Activated B cell treated with CpG ODN at 0.5 μM for 24 hours (primary cell): ENCODE measurements at places on chromosomes 3 and 15.

GRCh38 chr3:23331141-23331935 is 128.2 kb downstream of the UBE2E2 start:
- no peak for DNase-seq

GRCh38 chr15:60511351-60512031 is 32.5 kb upstream of the ICE2 start:
- DNase-seq, result no peak

GRCh38 chr3:7504886-7505775 is 644.2 kb downstream of the GRM7 start:
- DNase-seq, result no peak

DNA sequence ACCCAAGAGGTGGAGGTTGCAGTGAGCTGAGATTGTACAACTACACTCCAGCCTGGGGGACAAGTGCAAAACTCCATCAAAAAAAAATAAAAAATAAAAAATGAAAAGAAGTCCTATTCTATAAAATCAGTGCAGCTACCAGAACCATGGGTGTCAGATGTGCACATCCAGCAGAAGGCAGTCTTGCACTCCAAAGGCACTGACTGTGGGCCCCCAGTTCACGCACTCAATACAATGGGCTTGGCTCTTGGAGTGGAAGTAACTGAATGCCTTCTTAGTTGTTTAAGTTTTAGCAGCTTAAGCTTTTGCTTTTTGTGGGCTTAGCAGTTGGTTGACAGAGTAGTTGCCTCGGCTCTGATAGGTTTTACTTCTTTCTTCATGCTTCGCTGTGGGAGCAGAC is 141.4 kb downstream of the AGBL1 start:
- DNase-seq, result no peak

DNA sequence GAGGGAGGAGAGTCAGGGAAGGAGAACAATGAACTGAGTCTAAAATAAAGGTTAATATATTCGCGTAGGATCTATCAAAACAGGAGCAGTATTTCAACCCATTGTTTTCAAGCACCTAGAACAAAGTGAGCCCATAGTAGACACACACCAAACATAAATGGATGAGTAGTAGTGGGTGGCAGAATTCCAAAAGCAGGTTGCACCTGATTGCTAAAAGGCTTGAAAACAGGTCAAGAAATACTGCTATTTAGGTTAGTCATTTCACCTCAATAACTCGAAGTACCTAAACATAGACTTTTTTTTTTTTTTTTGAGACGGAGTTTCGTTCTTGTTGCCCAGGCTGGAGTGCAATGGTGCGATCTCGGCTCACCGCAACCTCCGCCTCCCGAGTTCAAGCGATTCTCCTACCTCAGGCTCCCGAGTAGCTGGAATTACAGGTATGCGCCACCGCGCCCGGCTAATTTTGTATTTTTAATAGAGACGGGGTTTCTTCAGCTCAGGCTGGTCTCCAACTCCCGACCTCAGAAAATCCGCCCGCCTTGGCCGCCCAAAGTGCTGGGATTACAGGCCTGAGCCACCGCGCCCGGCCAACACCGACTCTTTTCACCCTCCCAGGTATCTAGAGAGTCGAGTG is 855 bp upstream of the ABHD5 start:
- DNase-seq, result no peak

GRCh38 chr3:119776304-119776703 is 5.6 kb upstream of the NR1I2 start:
- no peak for DNase-seq

- no peak for DNase-seq
These were observed 72.7 kb downstream of the UACA start for GRCh38 chr15:70690491-70691276.
